Inflammatory macrophage (primary cell): ENCODE measurements at places on chromosomes 1 and 21.

DNA sequence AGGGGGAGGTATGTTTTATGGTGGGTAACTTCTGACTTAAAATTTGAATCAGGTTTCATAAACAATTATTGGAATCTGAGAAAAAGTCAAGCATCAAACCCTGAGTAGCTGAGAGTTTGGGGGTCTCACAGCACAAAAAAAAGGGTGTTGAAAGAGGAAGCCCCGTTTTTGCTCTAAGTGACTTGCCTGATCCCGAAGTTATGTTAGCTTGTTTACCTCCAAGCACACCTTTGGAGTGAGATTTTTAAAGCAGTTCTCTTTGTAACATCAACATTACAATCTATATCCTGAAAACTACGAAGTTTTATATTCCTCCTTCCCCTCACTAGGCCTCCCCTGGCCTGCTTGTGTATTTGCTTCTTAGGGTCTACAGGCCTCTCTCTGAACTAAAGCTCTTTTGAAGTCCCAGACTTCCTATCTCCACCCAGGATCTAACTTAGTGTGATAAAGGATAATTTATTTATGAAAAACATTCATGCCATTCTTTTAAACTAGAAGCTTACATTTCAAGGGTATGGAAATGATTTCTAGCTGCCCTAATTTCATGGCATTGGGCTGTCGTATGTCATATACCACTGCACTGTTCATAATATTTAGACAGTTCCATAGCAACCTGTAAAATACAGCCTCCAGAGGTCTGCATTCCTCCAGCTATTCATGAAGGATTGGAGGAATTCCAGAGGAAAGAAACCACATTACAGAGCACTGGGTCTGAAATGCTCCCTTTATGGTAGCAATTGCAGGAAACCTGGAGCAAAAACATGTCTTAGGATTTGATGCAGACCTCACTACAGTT, 36.1 kb upstream of the RGS1 start:
- DNase-seq: no peak

GRCh38 chr1:32725615-32725982, 23.0 kb upstream of the SYNC start:
- DNase-seq: peak; percentile 77

DNA sequence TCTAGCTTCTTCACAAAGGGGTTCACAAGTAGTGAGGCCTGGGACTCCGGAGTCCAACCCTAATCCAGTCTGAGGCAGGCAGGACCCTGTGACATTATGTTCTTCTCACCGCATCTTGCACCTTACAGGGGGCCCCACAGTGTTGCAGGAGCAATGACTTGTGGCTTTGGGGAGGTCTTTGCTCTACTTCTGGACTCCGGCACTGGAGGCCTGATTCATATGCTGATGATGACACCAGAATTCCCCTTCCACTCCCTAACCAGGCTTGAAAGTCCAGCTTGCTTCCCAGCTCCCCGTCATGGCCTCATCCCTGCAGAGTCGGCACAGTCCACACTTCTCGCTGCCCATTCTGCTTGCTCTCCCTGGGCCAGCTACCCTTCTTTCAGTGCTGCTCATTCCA, 96.3 kb upstream of the SLC44A3 start:
- no peak for DNase-seq

GRCh38 chr1:8303141-8303540, 14.8 kb upstream of the SLC45A1 start:
- no peak for DNase-seq

DNA sequence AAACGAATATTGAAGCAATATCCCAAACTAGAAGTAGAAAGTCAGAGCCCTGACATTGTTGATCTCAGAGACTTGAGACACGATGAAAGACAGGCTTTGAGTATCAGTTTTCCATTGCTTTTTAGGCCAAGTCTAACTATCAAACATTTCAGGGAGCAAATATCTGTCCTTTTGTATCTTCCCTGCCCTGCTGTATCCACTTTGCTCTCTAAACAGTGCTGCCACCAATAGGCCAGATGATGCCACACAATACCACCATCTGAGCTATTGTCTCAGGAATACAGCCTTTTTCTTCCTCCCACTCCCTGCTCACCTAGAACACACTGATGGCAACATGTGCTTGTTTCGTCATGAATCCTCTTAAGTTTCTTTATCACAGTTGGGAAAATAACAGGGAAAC, 62.6 kb upstream of the SPAG17 start:
- DNase-seq: no peak

DNA sequence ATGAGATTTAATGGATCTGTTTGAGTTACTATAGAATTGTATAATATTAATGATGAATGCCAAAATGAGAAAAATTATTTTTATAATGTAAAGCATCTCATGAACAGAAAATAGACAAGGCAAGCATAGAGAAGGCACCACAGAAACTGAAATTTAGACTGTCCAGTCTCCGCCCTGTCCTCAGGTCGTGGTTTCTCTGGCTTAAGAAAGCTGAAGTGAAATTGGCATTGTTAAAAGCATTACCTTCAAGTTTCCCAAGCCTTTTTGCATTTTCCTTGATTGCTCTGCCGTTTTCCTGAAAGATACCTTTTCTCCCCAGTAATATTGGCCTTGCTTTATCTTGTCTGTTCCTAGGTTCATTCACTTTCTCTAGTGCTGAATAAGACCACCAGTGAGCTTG, 58.0 kb downstream of the VPS13D start:
- no peak for DNase-seq
